ENCODE measurements at places on chromosomes 5 and 9.

DNA sequence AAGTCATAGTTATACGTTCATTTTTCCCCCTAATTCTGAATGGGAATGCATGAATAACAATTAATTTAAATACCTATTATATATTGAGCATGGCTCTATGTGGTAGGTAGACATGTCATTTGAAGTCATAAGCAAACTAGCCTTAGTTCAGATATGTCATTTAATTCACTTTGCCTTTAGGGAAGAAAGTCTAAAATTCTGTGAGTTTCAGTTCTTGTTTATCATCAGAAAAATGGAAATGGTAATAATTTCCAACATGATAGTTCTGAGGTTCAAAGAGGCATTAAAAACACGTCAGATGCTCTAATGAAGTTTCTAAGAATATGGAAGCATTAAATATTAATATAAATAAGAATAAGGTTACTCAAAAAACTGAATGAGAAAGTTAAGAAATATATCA lies 13.1 kb upstream of the ANXA1 start:
- no peak for DNase-seq

DNA sequence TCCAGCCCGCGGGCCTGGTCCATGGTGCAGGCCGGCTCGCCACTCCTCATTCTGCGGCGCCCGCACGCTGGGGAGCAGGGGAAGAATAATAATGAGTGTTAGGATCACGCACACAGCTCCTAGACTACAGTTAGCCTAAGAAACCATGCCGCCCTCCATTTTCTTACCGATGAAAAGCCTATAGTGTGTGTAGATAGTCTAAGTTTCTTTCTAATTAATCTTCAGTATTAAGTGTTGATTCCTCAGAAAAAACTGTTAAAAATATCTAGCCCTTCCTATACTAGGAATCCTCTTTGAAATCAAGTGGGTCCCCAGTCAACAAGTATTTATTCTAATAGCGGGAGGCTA lies 9.3 kb downstream of the ZBED3 start:
- no peak for DNase-seq

- peak; percentile 89 for DNase-seq
Observed at GRCh38 chr9:78280982-78281668, 15.8 kb upstream of the PSAT1 start.

- no peak for DNase-seq
Observed at GRCh38 chr9:14236591-14236990, 77.3 kb downstream of the NFIB start.

DNA sequence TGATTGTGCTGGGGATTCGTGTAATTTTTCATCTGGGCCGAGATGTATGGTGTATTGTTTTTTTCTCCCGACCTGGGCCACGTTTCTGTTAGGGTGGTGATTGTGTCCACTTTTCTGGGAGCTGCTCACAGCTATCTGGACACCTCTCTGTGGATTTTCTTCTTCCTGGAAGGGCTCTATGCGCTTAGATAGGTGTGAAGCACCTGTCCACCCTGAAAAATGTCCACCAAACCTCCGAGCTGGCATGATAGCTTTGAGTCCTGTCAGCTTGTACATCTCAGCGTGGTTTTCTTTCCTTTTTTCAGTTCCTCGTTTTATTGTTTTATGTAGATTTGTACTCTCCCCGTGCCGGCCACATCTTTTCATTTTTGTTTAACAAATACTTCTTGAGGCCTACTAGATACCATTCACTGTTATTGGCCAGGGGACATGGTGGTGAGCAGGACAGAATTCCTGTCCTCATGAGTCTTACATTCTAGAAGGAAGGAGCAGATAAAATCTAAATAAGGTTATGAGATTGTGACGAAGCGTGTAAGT lies 1.1 kb downstream of the UGCG start:
- no peak for DNase-seq

GRCh38 chr5:132427281-132428146 lies 58.0 kb downstream of the SLC22A5 start:
- DNase-seq = peak; percentile 61
